ENCODE measurements at places on chromosomes 1 and 21.

GRCh38 chr1:210920258-210920657 is 213.7 kb downstream of the KCNH1 start:
- DNase-seq = no peak

DNA sequence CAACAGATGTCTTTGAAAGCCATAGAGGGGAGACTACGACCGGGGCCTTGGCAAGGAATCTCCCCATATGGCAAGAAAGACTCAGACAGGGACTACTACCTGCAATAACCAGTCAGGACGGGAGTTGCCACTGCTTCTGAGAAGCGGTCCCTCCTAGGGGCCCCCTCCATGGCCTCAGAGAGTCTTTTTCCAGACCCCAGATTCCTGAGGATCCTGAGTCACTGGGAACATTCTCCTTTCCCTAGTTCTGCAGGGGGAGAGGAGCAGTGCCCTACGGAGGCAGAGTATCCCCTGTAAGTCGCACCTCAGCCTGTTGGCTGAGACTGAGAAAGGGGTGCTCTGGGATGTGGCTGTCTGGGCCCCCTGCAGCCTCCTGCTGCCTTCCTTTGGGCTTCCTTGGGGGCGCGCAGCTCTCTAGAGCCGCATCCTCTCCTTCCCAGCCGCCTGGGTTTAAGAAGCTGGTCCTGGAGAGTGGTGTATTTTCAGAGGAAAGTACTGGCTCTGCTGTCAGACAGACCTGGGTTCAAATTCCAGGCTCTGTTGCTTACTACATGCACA is 7.8 kb downstream of the GLIS1 start:
- no peak for DNase-seq

GRCh38 chr1:216997069-216997468 is 273.8 kb upstream of the ESRRG start:
- DNase-seq = no peak

DNA sequence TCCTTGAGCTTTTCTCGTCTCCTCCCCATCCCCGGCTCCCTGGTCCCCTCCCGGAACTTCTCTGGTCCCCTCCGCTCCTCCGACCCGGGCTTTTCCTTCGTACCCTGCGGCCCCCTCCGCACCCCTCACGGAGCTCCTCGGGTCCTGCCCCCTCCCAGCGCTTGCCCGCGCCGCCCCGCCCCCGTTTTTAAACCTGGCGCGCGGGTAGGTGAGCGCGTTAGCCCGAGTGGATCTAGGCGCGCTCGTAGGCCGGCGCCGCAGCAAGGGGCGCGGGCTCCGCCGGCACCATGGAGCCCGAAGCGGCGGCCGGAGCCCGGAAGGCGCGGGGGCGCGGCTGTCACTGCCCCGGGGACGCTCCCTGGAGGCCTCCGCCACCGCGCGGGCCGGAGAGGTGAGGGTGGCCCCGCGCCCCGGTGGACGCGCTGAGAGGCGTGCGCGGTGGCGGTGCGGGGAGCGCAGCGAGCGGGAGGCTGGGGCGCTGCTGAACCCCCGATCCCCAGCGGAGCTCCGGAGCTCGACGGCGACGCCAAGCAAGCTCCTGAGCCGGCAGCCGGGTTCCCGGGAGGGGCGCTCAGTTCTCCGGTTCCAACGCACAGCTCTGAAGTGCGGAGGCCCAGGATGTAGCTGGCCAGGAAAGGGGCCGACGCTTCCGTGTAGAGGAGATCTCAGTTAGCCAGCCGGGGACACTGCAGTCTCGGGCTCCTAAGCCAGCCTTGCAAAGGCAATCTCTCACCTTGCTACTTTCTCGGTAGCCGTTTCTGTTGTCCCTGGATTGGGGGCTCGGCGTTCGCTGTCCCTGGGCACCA is at the start of gene RIPPLY3:
RIPPLY3 (plus strand) TSS at position 217 of the 806 bp plus-strand sequence; CDS start at position 288, 71 bp downstream.
- DNase-seq = peak; percentile 26

DNA sequence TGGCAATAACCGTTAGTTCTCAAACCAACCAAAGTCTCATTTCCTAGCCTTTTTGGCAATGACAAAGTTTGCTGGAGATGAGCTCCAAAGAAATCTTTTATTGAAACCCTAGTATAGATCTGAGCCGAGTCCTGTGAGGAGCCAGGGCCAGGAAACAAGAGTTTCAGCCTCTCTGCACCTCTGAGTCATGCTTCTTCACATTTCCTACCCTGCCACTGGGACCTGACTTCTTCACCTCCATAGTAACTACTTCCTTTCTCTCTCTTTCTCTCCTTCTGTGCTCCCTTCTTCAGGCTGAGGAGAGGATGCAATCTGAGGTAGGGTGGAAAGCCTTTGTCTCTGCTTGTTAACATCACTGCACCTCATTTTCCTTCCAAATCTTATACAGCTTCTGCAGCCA is 38.7 kb upstream of the IPO9 start:
- no peak for DNase-seq

DNA sequence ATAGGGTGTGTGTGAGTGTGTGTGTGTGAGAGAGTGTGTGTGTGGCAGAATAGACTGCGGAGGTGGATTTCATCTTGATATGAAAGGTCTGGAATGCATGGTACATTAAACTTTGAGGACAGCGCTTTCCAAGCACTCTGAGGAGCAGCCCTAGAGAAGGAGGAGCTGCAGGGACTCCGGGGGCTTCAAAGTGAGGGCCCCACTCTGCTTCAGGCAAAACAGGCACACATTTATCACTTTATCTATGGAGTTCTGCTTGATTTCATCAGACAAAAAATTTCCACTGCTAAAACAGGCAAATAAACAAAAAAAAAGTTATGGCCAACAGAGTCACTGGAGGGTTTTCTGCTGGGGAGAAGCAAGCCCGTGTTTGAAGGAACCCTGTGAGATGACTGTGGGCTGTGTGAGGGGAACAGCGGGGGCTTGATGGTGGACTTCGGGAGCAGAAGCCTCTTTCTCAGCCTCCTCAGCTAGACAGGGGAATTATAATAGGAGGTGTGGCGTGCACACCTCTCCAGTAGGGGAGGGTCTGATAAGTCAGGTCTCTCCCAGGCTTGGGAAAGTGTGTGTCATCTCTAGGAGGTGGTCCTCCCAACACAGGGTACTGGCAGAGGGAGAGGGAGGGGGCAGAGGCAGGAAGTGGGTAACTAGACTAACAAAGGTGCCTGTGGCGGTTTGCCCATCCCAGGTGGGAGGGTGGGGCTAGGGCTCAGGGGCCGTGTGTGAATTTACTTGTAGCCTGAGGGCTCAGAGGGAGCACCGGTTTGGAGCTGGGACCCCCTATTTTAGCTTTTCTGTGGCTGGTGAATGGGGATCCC is 18.3 kb upstream of the HDAC1 start:
- no peak for DNase-seq

DNA sequence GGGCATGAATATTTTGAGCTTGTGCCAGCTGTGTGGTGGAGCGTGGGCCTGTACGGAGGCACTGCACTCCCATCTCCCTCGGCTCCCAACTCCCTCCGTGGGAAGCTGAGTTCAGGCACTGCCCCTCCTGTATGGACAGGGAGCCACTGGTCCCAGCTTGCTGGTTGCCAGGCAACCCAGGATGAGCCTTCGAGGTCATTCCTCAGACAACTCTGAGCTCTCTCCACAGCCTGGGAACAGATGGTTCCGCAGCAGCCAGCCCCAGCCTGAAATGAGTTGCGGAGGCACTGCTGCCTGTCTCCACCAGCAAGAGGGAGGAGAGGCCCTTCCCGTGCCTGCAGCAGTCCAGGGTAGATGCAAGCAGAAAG is 58.4 kb upstream of the TENT5B start:
- DNase-seq = no peak

DNA sequence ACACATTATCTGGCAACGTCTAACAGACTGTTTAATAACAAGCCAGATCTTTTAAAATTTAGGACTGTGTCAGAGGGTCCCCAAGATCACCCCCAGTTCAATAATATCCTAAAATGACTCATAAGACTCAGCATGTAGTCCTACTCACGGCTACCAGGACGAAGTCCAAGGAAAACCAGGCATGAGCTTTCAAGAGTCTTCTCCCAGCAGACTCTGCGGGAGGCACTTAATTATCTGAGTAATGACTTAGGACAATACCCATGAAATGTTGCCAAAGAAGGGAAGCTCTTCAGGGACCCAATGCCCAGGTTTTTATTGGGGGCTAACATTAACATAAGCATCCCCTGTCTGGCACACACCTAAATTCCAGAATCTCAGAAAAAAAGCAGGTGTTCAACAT is 7.0 kb downstream of the HFM1 start:
- DNase-seq = no peak

DNA sequence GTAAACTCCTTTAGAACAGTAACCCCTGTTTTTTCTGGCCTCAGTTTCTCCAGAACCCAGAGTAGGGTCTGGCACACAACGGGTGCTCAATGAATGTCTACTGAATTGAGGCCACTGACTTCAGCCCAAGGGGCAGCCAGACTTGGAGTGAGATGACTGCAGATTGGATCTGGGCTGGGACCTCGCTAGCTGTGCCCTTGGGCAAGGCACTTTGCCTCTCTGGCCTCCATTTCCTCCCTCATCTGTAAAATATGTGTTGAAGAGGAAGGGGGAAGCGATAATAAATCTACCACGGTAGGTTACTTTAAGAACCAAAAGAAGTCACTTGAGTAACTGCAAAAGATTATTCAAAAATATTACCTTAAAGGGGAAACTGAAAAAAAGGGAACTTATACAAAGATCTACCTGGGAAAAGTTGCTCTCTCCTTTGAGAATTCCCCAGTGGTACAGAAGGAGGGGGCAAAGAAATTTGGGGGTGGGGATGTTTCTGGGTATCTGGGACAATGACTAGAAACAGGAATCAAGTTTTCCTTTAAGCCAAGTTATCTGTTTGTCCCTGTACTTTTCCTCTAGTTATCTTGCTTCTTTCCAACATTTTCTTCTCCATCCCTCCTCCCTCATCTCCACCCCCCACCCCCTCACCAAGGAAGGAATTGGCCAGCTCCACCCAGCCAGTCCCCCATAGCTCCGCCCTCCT is 394 bp upstream of the GRHL3 start:
- DNase-seq = no peak

DNA sequence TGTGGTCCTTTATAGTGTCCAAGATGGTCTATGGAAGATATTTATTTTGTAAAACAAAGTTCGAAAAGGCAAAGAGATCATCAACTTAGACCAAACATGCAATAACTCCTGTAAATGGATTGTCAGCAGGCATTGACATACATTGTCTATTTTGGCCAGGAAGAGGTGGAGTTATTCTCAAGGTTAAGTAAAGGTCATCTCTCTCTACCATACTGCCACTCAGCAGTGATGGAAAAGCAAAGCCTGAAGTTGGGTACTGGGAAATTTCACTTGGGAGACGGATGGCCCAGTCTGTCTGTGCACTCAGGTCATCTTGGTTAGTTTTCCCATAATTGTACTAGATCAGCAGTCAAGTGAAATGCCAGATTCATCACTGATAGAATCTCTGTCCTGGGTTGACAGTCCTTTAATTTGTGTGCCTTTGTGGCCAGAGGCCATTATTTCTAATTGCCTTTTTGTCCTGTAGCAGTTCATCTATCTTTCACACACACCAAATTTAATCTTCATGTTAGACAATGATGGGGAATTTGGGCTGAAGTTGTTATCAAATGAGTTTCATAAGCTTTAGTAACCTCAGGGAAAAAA is 17.5 kb downstream of the PIGP start:
- DNase-seq = no peak

GRCh38 chr1:160438935-160439334 is 38.6 kb downstream of the VANGL2 start:
- DNase-seq = no peak

- no peak for DNase-seq
These were observed 95.8 kb downstream of the CNIH3 start for GRCh38 chr1:224711876-224712275.

DNA sequence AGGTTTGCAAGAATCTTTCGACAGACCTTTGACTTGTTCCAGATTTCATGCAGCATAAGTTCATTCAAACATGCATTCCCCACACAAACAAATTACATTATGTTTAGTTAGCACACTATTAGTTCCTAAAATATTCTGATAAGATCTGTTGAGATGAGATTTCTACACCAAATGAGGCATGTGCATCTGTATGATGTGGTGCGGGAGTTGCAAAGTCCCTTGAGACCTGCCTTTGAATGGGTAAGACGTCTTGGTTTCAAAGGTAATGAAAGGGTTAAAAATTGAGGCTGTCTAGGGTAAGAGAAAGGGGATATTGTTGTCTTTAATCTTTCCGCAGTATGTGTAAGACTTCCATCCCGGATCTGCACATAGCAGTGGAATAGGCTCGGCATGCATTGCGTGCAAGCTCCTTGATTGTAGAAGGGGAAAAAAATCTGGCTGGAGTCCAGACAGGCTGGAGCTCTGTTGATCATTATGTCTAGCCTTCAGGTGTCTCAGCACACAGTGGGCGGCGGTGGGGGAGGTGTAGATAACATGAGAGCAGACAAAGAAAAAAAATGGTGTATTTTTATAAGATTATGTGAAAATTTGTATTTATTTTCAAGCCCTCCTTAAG is 296.6 kb downstream of the PTPRC start:
- DNase-seq = no peak

GRCh38 chr1:232863544-232864275 is 58.5 kb downstream of the MAP10 start:
- DNase-seq = no peak

DNA sequence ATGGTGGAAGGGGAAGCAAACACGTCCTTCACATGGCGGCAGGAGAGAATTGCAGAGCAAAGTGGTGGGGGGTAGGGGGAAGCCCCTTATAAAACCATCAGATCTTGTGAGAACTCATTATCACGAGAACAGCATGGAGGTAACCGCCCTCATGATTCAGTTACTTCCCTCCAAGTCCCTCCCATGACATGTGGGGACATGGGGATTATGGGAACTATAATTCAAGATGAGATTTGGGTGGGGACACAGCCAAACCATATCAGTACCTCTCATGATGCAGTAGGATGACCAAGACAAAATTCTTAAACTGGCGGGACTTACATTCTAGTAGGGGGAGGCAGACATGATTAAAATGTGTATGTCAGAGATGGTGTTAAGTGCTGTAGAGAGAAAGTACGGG is 38.8 kb downstream of the WNT4 start:
- no peak for DNase-seq

DNA sequence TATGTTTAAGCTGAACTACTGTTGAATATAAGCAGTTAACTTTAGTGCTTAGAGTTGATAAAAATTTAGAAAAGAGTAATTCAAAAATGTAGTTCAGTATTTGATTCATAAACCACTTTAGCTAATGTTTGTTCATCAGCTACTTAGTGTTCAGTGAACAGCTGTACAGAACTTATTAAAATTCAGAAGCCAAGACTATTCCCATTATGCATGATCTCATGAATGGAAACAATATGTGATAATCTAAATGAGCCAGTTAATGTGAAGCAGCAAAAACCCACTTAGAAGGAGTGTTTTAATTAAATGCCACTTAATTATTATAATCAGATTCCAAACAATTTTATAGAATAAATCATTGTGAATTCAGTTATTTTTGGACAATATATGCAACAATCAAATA is 92.9 kb upstream of the NEGR1 start:
- DNase-seq = no peak

GRCh38 chr1:239178961-239179360 is 207.4 kb upstream of the CHRM3 start:
- no peak for DNase-seq

DNA sequence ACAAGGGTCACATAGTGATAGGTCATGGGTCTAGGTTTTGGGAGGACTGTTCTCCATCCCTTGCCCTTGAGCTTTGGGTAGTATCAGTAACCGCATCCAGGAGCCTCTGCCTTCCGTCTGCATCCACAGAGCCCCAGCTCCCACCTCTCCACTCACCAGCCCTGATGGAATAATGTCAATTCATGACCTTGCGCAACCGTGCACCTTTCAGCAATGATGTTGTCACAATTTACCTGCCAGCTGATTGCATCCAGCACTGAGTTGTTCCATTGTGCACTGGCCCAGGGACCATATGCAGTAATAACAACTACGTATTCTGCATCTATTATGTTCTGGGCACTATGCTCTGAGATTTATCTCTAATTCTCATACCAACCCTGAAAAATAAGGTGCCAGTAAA is 1.4 kb downstream of the CAPN8 start:
- no peak for DNase-seq

GRCh38 chr1:21641967-21642739 is 27.0 kb downstream of the RAP1GAP start:
- DNase-seq = no peak
